ENCODE measurements at places on chromosomes 6 and 20.
A peak's percentile ranks its signal among the peaks of the same experiment; 100 is the strongest.

- no peaks in the 10 kb centered on the region for H3K4me1 ChIP-seq
- no peak for DNase-seq
- no peaks in the 10 kb centered on the region for H3K27me3 ChIP-seq
- H3K36me3 ChIP-seq: no peaks in the 10 kb centered on the region
Observed at GRCh38 chr6:122285292-122285913, 114.0 kb upstream of the HSF2 start.

DNA sequence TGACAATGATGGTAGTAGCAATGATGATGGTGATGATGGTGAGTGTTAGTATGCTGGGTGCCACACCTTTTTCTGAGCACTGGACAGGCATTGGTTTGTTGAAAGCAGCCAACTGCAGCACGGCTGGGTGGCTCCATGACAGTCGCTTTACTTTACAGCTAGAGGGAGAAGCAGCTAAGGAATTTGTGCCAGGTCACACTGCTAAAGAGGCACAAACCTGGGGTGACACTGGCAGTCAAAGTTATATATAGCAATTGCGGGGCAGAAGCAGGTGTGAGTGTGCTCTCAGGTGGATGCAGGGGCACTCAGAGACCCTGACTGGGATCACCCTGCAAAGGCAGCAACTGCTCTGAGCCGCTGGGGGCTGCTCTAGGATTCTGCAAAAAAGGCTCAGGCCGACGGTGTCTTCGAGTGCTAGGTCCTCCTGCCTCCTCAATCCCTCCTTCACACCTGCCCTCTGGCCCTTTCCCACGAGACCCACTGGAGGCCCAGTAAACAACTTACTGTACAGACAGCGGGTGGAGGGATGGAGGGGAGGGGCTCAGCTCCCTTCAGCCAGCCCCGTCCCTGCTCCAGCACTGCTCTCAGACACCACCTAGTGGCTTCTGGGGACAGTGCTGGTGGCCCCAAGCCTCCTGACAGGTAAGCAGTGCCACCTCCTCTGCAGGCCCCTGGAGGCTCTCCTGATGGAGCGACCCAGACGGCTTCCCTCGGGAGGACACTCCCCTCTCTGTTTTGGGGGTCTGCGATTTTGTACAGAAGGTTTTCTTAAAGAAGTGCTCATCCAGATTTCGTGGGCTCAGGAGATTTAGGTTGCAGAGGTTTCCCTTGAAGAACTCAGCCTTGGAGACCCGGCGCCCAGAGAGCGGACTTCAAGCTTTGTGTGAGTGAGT lies 4.4 kb upstream of the RPS21 start:
- peak overlapping the region; percentile 53 for H3K27ac ChIP-seq
- H3K36me3 ChIP-seq: peaks cover 8% of the 10 kb centered on the region
- DNase-seq: peak; percentile 90
- H3K4me1 ChIP-seq: peaks cover 25% of the 10 kb centered on the region
- no peak overlapping the region for H3K4me3 ChIP-seq

GRCh38 chr6:96086745-96087144 lies 71.0 kb downstream of the FUT9 start:
- no peak overlapping the region for H3K4me3 ChIP-seq
- no peaks in the 10 kb centered on the region for H3K27me3 ChIP-seq
- no peaks in the 10 kb centered on the region for H3K36me3 ChIP-seq

GRCh38 chr20:5895626-5896025 lies 54.7 kb downstream of the TRMT6 start:
- no peak overlapping the region for H3K4me3 ChIP-seq
- H3K27me3 ChIP-seq: peaks cover 24% of the 10 kb centered on the region
- no peaks in the 10 kb centered on the region for H3K4me1 ChIP-seq
- H3K36me3 ChIP-seq: peaks cover 3% of the 10 kb centered on the region
- no peak overlapping the region for H3K27ac ChIP-seq

- H3K27ac ChIP-seq: no peak overlapping the region
- H3K36me3 ChIP-seq: peaks cover 3% of the 10 kb centered on the region
- no peak for DNase-seq
- peaks cover 26% of the 10 kb centered on the region for H3K4me1 ChIP-seq
- H3K4me3 ChIP-seq: no peak overlapping the region
- H3K27me3 ChIP-seq: no peaks in the 10 kb centered on the region
Observed at GRCh38 chr6:137159912-137160311, 13.5 kb downstream of the IL22RA2 start.

DNA sequence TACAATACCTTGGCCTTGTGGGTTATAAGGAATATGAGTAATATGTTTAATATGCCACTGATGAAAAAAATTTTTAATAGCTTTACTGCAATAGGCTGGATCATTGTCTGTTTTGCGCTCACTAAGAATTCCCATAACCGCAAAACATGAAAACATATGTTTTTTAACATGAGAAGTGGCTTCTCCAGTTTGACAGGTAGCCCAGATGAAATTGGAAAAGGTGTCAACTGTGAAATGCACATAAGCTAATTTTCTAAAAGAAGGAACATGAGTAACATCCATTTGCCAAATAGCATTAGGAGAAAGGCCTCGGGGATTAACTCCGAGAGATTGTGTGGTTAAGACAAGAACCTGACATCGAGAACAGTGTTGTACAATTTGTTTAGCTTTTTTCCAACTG lies 4.9 kb downstream of the GLYATL3 start:
- H3K27ac ChIP-seq: no peak overlapping the region
- no peak for DNase-seq
- peaks cover 5% of the 10 kb centered on the region for H3K27me3 ChIP-seq
- no peaks in the 10 kb centered on the region for H3K36me3 ChIP-seq
- H3K4me1 ChIP-seq: no peaks in the 10 kb centered on the region
- no peak overlapping the region for H3K4me3 ChIP-seq

- DNase-seq: no peak
- no peaks in the 10 kb centered on the region for H3K36me3 ChIP-seq
- H3K4me1 ChIP-seq: no peaks in the 10 kb centered on the region
- H3K27ac ChIP-seq: no peak overlapping the region
Observed at GRCh38 chr6:123811378-123811777, 7.7 kb downstream of the NKAIN2 start.

GRCh38 chr6:8085053-8085511 lies 17.3 kb downstream of the EEF1E1 start:
- H3K36me3 ChIP-seq: peaks cover 39% of the 10 kb centered on the region
- H3K4me1 ChIP-seq: peaks cover 2% of the 10 kb centered on the region
- DNase-seq: no peak
- no peak overlapping the region for H3K4me3 ChIP-seq
- H3K27me3 ChIP-seq: no peaks in the 10 kb centered on the region

DNA sequence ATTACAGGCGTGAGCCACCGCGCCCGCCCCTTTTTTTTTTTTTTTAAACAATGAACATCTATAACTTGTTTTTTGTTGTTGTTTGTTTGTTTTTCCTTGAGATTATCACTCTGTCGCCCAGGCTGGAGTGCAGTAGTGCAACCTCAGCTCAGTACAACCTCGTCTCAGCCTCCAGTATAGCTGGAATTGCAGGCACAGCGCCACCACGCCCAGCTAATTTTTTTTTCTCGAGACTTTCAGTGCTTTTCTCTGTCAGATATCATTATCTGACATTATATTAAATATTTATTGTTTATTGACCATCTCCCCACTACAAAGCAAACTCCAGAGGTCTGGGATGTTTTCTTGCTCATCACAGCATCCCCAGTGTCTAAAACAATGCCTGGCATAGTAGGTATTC lies 2.3 kb upstream of the DLK2 start:
- no peaks in the 10 kb centered on the region for H3K36me3 ChIP-seq
- no peak overlapping the region for H3K27ac ChIP-seq
- DNase-seq: no peak

DNA sequence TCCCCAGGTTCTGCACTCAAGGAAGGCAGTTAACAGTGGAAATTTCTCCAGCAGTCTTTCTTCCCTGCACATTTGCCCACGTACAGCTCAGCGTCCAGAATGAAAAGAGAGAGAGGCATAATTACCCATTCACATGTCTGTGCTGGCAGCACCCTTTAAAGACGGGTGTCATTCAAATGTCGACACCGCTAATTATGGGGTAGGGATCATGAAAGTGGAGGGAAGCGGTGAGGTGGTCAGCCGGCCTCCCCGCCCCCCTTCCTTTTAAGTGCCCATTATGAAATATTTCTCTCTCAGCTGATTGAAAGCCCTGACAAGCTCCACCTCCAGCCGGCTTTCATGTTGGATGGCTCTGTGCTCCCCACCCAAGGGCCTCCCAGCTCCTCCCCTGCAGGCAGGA lies 246.1 kb downstream of the BMP7 start:
- no peaks in the 10 kb centered on the region for H3K36me3 ChIP-seq
- H3K27ac ChIP-seq: no peak overlapping the region
- no peaks in the 10 kb centered on the region for H3K4me1 ChIP-seq
- H3K27me3 ChIP-seq: peaks cover 2% of the 10 kb centered on the region
- no peak for DNase-seq

- H3K4me1 ChIP-seq: peaks cover 14% of the 10 kb centered on the region
- no peak overlapping the region for H3K27ac ChIP-seq
- peaks cover 18% of the 10 kb centered on the region for H3K27me3 ChIP-seq
- no peak for DNase-seq
- peak overlapping the region; percentile 87 for H3K4me3 ChIP-seq
Observed at GRCh38 chr6:128519931-128520435, 416 bp downstream of the PTPRK start.
